ENCODE measurements at places on chromosomes 13 and 19.

- DNase-seq = no peak
Observed at GRCh38 chr13:40682449-40683240, 16.2 kb upstream of the FOXO1 start.

DNA sequence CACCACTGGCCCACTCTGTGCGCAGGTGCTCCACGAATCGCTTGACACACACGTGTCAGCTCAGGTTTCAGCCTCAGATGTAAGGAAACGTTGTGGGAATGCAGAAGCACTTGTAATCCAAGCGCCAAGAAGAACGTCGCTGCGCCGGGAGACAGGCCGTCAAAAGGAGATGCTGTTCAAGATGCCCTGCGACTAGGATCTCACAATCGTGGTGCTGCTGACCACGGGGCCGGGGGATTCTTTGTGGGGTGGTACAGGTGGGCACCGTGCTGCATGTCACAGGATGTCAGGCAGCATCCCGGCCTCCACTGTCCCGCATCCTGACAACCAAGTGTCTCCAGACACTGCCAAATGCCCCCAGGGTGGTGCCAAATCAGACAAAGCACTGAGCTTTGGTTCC, 16.9 kb upstream of the SIGLEC11 start:
- DNase-seq = peak; percentile 62

DNA sequence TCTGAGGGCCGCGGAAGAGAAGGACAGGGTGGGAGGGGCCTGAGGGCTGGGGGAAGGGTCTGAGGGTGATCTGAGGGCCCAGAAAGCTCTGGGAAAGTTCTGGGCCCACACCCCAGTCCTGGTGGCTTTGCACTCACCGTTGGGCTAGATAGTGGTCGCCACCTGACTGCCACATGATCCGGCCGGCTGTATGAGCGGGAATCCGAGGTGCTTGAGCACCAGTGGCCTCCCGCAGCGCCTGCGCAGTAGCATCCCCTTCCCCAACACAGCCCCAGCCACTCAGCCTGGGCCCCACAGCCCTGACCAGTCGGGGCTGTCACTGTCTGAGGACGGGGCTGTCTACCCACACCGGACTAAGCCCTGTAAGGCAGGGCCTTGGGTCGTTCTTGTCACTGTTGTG, 15.0 kb downstream of the PRODH2 start:
- peak; percentile 44 for DNase-seq

DNA sequence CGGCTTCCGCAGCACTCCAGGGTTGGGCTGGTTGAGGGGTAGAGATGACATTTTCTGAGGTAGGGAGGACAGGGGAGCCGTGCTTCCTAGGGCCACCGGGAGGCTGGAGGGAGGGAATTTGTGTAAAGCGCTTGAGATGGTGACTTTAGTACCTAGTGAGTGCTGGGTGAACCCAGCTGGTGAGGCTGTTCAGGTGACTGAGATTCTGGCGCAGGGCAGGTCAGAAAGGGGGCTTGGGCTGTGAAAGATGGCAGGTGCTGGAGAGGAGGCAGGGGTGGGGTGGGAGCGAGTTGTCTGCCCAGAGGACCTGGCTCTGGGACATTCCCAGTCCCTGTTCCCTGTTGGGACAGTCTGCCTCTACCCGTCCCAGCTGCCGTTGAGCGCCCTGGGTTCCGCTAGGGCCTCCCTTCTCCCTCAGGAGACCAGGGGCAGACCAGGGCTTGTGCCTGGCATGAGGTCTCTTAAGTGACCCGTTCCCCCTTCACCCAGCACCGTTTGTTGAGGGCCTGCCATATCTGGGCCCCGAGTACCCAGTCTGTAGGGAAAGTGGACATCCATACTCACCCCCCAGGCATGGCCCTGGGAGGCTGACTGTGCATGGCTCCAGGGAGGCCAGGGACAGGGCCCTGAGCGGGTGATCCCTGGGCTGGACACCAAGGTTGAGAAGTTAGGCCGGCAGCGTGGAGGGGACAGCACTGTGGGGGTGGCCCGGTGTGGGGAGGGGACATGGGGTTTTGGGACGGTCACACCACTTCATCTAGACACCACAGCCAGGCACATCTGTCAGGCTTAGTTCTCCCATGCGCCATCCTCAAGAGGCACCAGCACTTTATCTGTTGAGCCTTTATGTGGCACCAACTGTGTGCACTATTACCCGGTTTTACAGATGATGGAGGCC, 5.0 kb downstream of the PTOV1 start:
- no peak for DNase-seq

GRCh38 chr19:18298601-18299000, 17.2 kb upstream of the JUND start:
- no peak for DNase-seq

GRCh38 chr13:69644447-69644846, 463.2 kb upstream of the ATXN8OS start:
- DNase-seq = no peak

- DNase-seq = no peak
Observed at GRCh38 chr19:4053423-4054324, 13.0 kb downstream of the ZBTB7A start.

DNA sequence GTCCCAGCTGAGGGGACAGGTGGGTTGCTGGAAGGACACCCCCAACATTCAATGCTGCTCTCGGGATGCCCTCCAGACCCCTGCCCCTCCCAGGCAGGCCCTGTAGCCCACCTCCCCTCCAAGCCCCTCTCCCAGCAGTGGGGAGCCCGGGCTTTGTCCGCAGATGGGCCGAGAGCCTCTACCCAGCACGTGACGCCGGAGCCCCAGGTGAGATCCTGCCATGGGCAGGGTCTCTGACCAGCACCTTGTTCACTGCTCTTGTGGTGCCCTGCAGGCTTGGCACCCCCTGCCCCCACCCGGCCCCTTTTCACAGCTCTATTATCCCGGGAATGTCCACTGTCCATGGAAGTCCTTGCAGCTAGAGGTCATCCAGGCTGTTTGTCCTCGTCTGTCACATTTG, 76.5 kb downstream of the C1QTNF9 start:
- DNase-seq = no peak

- DNase-seq = no peak
Observed at GRCh38 chr13:32496599-32497160, 41.9 kb downstream of the N4BP2L2 start.

GRCh38 chr19:50658441-50659317, 9.4 kb downstream of the C19orf81 start:
- DNase-seq = peak; percentile 87

GRCh38 chr19:51948975-51949374, 21.7 kb downstream of the ZNF613 start:
- DNase-seq = peak; percentile 83

DNA sequence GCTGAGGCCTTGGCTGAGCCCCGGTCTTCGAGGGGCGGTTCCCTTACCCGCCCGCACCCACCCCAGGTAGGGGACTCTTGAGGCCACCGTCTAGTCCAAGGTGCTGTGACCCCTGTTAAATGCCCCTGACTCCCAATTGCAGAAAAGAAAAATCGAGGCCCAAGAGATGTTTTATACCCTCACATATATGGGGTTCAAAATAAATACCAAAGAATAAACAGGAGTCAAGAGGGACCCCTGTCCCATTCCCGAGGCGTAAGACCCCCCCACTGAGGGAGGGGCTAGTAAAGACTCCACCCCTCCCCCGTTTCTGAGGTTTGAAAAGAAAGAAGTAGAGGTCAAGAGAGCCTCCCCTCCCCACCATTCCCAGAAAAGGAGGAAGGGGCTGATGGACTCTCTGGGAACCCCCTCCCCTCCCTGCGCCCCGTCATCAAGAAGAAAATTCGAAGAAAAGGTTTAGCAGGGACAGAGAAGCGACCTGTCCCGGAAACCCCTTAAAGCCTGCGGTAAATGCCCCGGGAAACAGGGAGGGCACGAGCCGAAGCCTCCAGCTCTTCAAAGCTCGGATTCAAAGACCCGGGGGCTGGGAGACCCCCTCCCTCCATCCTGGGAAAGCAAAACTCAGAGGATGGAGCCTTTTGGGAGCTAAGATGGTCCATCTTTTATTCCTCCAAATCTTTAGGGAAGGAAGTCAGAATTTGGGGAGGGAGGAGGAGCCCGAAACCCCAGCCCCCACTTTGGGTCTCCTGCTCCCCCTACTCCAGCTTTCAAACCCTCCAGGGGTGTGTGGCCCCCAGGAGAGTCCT, 755 bp upstream of the RAB3A start:
- DNase-seq = no peak

- no peak for DNase-seq
Observed at GRCh38 chr13:75566658-75567057, 17.1 kb downstream of the UCHL3 start.

DNA sequence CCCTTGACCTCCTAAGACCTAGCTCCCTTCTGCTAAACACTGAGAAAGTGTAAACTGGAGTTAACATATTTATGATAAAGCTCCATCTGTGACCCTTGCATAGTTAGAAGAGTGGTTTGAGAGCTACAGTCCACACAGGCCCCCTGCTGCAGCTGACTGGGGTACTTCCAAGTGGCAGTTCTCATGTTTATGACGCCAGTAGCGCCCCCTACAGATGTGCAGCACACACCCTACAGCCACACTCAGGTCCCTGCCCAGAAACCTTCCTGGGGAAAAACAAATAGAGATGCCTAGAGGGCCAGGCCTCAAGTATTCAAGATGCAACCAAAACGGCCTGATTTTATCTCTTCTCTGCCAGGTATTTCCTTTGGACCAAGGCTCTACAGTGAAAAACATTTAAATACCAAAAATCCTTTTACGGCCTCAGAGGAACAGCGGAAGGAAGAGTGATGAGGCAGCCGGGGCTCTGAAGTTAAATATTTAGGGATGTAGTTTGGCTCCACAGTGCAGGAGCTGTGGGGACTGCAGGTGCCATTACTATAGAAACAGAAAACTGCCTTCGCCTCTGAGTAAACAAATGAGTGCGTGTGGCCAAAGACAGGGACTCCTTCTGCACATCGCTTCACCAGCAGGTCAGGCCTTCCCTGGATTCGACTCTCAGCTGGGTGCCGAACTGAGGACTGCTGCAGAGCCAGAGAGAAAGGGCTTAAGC, 553.1 kb downstream of the EFNB2 start:
- no peak for DNase-seq

DNA sequence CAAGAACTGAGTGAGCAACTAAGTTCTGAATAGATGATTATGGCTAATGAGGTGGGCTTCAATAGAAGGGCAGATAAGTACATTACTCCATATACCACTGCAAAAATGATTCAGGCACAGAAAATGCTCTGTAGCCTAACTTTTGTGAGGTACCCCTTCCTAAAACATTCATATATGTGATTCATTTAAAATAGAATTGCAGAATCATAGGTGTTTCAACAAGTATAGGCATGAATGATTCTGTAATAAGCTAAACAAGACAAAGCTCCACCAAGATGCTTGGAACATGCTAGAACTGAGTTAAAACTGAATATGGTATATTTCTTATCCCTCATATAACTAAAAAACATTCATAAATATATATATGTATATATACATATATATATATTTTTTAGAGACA, 12.1 kb downstream of the KBTBD7 start:
- DNase-seq = no peak

- DNase-seq = no peak
Observed at GRCh38 chr13:28052945-28053344, 47.4 kb downstream of the FLT3 start.

GRCh38 chr13:111372651-111373425, 52.4 kb downstream of the TEX29 start:
- no peak for DNase-seq

GRCh38 chr13:79915114-79915811, 425.7 kb downstream of the SPRY2 start:
- DNase-seq = no peak

DNA sequence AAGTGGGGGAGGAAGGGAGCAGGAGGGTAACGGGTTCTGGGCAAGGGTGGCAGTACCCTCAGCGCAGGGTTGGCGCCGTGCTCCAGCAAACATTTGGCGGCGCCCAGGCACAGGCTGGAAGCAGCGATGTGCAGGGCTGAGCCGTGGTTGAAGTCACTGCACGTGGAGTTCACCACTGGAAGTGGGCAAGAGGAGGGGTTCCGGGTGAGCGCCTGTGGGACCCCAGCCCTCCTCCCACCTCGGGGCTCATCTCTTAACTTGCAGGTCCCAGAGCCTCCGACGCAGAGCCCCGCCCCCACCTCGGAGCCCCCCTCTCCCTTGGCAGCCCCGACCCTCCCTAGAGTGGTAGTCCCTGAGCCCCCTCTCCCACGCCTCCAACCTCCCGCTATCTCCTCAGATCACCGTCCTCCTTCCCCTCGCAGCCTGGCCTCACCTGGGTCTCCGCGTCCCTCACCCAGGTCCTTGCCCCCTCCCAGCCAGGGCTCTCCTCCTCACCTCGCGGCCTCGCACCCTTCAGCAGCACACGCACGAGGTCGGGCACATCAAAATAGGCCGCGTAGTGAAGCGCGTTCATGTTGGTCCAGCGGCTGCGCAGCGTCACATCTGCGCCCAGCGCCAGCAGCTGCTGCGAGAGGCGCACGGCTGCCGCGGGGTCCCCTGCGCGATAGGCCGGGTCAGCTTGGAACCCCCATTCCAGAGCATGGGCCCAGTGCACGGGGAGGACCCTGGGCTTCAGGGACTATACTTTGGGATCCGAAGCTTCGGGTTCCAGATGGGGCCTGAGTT, 6.4 kb downstream of the CLIP3 start:
- DNase-seq = no peak

GRCh38 chr13:67588607-67589006, 358.5 kb upstream of the PCDH9 start:
- DNase-seq = no peak

DNA sequence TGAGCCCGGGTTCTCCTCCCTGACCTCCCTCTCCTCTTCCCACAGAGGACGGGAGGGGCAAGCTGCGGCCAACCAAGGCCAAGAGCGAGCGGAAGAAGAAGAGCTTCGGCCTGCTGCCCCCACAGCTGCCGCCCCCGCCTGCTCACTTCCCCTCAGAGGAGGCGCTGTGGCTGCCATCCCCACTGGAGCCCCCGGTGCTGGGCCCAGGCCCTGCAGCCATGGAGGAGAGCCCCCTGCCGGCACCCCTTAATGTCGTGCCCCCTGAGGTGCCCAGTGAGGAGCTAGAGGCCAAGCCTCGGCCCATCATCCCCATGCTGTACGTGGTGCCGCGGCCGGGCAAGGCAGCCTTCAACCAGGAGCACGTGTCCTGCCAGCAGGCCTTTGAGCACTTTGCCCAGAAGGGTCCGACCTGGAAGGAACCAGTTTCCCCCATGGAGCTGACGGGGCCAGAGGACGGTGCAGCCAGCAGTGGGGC, 162.2 kb downstream of the KDM4B start:
- no peak for DNase-seq
